Erythroblast (primary cell): ENCODE measurements at places on chromosomes 6 and 20.

- peak; percentile 64 for DNase-seq
These were observed 706 bp upstream of the SNX14 start for GRCh38 chr6:85594197-85594930.

- DNase-seq = peak; percentile 50
These were observed 637 bp downstream of the TRPC4AP start for GRCh38 chr20:35091816-35092523.

DNA sequence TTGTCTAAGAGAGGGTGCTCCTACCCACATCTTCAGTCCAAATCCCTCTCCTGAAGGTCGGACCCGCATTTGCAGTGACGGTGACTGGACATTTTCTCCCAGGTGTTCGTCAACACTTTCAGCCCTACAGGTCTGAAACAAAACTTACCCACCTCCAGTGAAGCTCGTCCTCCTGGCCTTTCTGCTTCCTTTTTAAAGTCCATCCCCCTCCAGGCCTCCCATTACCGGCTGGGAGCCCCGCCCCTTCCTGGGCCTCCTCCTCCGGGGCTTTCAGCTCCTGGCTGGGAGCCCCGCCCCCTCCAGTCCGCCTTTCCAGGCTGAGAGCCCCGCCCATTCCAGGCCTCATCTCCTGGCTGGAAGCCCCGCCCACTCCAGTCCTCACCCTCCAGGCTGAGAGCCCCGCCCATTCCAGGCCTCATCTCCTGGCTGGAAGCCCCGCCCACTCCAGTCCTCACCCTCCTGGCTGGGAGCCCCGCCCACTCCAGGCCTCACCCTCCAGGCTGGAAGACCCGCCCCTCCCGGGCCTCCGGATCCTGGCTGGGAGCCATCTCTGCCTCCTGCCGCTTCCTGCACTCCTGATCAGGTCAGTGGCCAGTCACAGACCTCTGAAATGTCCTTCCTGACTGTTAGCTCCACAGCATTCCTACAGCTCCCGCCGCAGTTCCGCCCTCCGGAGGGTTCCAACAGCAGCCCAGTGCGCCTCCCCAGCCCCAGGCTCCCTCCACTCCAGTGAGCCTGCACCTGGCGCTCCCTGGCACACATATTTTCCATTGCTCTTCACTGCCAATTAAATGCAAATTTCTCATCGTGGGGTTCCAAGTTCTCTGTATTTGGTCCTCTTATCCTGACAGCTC lies 98.5 kb downstream of the LY86 start:
- DNase-seq = peak; percentile 98

- DNase-seq = no peak
These were observed 139.0 kb downstream of the EYA2 start for GRCh38 chr20:47033665-47034064.

GRCh38 chr6:43953256-43953655 lies 174.0 kb downstream of the MRPL14 start:
- no peak for DNase-seq
